ENCODE measurements at places on chromosomes 1 and 21.

DNA sequence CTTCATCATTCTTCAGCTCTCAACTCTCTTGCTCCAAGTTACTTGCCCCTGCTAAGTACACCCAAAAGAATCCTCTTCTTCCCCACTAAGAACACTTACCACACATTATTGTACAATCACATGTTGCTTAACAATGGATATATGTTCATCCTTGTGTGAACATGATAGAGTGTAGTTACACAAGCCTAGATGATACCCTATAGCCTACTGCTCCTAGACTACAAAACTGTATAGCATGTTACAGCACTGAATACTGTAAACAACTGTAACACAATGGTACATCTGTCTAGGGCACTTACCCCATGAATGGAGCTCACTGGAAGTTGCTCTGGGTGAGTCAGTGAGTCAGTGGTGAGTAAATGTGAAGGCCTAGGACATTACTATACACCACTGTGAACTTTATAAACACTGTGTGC, 77.4 kb downstream of the RERE start:
- no peak for DNase-seq

DNA sequence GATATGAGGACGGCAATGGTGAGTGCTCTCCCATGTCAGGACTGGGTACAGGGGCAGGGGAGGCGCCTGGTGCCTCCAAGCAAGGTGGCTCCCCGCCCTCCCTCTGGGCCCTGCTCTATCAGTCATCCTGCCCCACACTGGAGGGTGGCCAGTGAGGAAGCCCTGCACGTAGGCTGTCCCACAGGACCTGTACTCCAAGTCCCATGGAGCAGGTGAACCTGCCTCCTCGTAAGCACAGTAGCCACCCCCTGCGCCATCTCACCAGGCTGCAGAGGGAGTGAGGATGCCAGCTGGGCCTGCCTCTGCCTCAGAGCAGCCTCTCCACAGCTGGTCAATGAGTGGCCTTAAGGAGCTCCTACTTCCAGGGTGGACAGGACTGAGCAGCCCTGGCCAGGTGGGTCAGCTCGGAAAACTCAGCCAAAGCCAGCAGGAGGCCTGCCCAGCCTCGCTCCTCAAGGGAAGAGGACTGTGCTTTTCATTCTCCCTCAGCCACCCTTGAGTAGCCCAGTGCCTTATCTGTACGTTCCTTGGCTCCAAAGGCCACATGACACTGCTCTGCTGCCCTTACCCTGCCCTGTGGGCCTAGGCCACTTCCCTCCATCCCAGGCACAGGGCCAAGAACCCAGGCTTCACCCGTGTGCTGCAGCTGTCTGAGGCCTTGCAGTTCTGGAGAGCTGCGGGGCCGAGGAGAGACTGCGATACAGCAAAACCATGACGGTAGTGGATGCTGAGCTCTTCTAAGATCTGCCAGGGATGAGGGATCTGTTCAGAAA, 39.6 kb downstream of the SLC45A1 start:
- DNase-seq: no peak

DNA sequence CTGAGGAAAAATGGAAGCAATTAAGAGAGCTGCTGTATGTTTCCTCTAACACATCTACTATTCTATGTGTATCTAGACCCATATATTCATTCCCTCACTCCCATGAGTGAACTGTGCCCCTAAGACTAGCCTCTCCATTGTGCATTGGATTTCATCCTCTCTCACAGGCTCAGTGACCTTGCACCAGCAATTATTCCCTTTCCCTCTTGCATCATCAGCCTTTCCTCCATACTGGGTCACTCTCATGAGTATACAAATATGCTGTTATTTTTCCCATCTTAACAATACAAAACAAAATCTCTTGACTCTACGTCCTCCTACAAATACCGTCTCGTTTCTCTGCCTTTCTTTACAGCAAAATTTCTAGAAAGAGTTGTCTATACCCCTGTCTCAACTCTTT, 29.4 kb upstream of the METTL18 start:
- DNase-seq: no peak

DNA sequence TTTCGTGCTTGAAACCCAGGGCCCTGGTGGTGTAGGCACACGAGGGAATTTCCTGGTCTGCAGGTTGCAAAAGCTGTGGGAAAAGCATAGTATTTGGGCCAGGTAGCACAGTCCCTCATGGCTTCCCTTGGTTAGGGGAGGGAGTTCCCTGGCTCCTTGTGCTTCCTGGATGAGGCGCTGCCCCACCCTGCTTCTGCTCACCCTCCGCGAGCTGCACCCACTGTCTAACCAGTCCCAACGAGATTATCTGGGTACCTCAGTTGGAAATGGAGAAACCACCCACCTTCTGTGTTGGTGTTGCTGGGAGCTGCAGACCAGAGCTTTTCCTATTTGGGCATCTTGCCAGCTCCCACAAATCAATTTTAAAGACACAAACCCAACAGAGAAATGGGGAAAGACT, 183.0 kb downstream of the PHTF1 start:
- DNase-seq: peak; percentile 2

GRCh38 chr1:42118125-42118524, 35.1 kb upstream of the GUCA2B start:
- DNase-seq: no peak

DNA sequence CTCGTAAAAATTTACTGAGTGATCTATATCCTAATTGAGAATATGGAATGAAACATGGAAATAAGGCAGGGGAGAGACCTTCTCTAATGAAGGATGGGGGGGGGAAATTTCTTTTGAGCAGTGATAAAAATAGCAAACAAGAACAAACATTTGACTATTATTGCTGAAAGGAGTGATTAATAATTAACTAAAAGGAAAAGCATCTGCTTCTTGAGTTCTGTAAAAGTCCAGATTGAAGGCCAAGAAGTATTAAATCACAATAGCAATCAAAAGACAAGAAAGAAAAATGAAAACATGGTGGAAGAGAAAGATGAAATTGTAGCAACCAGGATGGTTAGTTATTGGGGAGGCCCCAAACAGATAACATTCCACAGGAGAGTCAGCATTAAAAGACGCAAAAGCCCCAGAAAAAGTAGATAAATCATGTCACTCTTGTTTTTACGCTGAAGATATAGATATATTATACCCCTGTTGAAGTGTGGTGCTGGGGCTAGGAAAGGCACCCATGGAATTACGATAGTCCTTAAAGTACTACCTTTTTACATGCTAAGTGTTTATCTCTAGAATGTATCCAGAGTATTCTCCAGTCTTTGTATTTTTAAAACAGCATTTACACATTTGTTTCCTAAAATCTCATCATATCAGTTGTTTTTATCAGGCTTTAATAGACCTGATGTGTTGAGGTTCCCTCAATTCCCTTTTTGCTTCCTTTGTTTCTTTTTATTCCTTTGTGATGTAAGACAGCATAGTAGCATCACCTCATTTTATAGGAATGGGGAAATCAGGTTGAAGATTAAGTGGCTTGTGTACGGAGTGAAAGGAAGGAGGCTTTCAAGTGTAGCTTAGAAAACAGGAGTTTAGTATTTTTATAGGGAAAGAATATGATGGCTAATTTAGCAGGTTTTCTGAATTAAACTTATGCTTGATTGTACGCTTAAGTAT, 28.9 kb downstream of the DISP1 start:
- DNase-seq: no peak

GRCh38 chr1:19786988-19787423, 12.7 kb downstream of the TMCO4 start:
- no peak for DNase-seq

DNA sequence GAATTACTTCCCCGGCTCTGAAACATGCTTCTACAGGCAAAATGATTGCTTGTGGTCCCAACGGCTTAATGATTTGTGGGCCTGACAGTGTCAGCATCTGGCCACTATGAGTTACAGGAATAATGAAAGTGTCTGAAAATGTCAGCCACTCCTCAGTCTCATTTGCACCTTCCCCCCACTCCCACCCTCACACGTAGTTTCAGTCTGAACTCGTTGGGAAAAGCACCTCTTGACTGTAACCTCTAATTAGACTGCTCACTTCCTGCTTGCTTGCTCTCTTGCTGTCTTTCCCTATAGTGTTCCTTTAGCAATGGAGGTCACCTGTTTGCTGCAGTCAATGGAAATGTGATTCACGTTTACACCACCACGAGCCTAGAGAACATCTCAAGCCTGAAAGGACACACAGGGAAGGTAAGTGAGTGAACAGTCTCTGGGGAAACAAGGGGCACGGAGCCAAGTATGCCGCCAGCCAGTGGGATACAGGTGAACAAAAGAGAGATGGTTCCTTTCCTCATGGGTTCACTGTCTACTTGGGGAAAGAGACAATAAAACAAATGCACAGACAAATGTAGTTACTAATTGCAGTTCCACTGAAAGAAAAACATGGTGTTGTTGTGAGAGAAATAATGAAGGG, 27.1 kb downstream of the CFAP57 start:
- DNase-seq: no peak

- no peak for DNase-seq
These were observed 32.5 kb upstream of the KCNA3 start for GRCh38 chr1:110707232-110707631.

GRCh38 chr1:34108711-34109110, 56.3 kb downstream of the CSMD2 start:
- DNase-seq: no peak

DNA sequence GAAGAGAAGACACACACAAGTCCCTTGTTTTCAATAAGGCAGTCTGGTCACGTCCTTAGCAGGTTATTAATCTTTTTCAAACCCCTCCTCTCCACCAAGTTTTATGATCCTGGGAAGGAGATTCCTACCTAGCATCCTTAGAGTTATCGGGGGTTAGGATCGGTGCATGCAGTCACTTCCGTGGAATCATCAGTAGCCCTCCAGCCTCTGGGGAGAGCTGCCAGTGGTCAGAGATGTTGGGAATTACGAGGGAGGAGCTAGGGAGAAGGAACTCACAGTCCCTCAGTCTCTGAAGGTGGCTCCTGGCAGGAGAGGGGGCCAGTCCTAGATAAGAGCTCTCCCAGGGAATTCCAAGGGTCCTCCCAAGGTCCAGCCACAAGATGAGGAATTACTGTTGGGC, 57.7 kb upstream of the ATP5PO start:
- no peak for DNase-seq

GRCh38 chr1:219362702-219363101, 189.0 kb downstream of the LYPLAL1 start:
- DNase-seq: no peak

DNA sequence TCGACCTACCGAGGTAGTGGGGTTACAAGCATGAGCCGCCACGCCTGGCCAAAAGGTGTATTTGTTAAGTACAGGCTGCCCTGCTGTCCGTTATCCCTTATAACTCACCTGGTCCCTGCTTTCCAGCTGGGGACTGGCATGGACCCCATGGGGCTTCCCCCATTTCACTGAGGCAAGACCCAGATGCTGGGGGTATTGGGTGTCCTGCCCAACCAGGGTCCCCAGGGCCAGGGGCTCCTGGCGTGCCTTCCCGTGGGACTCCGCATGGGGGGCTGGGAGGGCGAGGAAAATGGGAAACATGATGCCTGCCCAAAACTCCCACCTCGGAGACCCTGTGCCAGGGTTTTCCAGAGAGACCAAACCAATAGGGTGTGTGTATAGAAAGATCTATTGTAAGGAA, 64.4 kb downstream of the FAAP20 start:
- no peak for DNase-seq

GRCh38 chr1:8025671-8026144, 401 bp downstream of the ERRFI1 start:
- no peak for DNase-seq

GRCh38 chr1:21550097-21550496, 40.9 kb downstream of the ALPL start:
- no peak for DNase-seq

DNA sequence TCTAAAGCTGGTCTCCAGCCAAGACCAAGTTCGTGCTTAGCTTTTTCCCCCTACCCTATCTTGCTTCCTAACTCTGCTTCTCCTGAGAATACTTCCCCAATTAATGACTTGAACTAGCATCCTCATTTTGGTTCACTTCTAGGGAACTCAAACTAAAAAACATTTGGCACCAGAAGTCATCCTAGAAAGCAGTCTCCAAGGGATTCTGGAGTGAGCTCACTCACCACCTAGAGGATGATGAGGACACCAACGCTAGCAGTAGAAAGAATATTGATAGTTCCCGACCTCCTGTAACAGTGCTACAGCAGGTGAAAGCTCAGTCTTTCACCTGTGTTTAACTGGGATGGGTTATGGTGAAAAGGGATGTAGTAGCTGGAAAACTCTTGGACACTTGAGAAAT, 4.7 kb upstream of the PSMB2 start:
- DNase-seq: no peak

GRCh38 chr1:64810001-64810400, 65.1 kb downstream of the RAVER2 start:
- peak; percentile 40 for DNase-seq

- DNase-seq: no peak
These were observed 16.5 kb downstream of the ADAM30 start for GRCh38 chr1:119879510-119880434.

- no peak for DNase-seq
These were observed 54.3 kb downstream of the ABL2 start for GRCh38 chr1:179175011-179175841.

DNA sequence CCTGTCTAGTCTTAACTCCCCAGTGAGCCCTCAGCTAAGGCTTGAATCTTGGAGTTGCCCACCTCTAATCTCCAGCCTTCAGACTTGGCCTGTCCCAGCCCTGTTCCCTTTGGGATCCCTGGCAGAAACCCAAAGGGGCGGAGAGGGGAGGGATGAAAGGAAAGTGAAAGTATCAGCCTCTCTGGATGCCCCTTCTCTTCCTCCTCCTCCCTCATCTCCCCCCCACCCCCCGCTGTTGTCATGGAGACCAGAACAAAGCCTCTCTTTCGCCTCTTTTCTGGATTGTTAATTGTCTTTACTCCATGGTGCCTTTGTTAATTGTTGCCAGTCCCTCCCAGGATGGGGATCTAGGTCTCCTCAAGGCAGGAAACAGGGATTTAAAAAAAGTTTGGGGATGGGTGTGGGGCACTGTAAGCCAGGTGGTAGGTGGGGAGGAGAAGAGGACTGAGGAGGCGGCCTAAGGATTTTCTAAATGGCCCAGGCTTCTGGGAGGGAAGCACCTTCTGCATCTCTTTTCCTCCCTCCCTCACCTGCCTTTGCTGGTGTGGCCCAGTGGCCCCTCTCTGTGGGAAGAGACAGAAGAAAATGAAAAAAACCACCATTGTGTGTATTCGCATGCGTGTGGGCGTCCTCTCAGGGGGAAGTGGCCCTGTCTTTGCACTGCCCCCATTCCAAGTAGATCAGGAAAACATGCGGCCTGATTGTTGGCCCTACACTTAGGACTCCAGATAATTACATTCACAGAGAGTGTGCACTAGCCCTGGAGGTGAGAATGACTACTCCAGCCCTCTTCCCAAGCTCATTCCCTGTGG, 7.5 kb upstream of the SOX13 start:
- DNase-seq: peak; percentile 59

GRCh38 chr1:203178083-203178482, 2.5 kb upstream of the MYBPH start:
- DNase-seq: no peak

DNA sequence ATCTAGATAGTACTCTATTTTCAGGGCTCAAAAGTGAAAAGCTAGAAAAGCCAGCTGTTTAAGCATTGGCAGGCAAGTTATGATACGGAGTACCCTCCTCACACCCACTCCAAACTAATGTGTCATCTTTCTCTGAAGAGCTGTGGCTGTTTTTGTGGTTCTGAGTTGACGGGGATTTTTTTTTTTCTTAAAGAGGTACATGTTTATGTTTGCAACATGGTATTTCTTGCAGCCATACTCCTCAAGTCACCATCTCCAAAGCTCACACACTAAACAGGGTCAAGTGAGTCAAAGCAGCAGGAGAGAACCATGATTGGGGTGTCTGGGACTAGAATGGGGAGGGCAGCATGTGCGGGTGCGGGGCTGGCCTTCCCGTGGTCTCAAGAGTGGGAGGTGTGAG, 347.2 kb downstream of the DISC1 start:
- no peak for DNase-seq

- peak; percentile 75 for DNase-seq
These were observed 6.2 kb upstream of the ZNF281 start for GRCh38 chr1:200415789-200416593.

Measured in right lung (tissue), 10 donors.